ENCODE measurements at places on chromosomes 11 and 22.

DNA sequence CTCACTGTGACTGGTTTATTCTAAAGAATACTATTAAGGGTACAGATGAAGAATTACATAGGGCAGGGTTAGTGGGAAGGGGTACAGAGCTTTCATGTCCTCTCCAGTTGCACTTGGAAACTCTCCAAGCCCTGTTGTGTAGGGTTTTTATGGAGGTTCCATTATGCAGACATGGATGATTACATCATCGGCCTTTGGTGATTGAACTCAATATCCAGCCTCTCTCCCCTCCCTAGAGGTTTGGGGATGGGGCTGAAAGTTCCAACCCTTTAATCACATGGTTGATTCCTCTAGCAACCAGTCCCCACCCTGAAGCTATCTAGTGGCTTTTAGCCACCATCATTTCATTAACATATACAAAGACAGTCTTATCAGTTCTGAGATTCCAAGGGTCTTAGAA is 472.6 kb downstream of the BUD13 start:
- DNase-seq, result no peak

DNA sequence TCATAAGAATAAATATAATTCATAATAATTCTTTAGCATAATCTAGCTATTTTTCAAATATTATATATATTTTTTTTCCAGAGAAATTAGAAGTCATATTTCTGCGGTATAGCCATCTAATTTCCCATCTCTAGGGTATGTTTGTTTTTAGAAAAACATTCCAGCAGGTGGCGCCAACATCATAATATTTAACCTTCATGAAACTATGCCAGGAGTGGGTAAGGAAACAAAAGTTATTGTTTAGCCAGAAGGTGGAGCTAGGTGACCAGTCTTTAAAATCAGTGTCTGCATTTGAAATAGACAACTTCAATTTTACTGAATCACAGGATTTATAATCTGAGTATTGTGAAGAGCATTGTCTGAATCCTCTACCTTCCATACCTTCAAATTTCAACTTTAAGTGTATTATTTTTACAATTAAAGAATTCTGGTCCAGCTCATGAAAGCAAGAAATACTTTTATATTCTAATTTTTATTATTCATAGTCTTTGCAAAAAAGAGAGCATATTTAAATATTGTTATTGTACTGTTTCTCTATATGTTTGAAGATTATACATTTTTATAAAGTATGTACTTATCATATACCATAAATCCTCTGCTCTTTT is 15.7 kb upstream of the CCDC179 start:
- peak; percentile 90 for DNase-seq

DNA sequence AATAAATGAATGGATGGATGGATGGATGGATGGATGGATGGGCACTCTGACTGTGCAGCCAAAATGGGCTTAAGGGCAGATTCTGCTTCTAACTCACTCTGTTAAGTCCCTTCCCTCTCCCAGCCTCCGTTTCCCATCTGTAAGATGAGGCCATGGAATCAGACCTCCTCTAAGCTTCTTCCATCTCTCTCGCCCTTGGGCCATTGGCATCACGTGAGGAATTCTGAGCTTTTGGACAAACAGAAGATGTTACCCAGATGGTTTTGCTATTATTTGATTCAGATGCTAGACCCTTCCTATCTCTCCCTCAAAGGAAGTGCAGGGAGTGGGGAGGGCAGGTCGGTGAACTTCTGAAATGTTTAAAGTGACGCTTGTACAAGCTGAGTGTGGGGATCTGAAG is 4.0 kb upstream of the CYTH4 start:
- no peak for DNase-seq

DNA sequence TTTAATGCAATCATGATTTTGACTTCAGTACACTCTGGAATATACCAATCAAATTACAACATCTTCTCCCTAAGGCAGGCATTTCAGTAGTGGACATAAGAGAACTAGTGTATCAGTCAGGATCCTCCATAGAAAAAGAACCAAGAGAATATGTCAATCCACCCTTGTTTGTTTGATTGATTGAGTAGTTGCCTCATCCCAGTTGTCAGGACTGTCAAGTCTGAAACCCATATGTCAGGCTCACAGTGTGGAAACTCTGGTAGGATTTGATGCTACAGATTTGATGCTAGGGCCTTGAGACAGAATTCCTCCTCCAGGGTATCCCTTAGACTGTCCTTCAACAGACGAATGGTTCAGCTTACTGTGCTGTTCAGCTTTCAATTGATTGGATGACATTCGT is 375.0 kb downstream of the ETS1 start:
- no peak for DNase-seq

DNA sequence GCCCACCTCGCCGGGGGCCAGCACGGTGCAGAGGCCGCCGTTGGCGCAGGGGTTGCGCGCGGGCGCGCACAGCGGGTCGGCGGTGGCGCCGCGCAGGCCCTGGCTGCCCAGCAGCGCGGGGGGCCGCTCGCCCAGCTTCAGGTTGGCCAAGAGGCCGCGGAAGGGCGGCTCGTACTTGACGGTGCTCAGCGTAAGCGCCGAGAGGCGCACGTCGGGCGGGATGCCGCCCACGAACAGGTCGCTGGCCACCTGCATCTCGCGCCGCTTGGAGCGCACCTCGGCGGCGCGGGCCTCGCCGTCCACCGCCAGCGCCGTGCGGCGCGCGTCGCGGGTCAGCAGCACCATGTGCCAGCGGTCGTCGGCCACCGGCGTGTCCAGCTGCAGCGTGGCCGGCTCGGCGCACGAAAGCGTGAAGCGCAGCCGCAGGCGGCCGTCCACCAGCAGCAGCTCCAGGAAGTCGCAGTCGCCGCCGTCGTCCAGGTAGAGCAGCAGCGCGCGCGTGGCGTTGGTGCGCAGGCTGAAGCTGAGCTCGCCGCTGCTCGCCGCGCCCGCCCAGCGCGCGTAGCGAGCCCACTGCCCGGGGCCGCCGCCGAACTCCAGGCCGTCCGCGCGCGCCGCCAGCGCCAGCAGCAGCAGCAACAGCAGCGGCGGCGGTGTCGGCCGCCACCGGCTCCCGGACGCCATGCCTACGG is 9.8 kb downstream of the NRXN2 start:
- DNase-seq, result no peak

GRCh38 chr11:10607462-10608132 is 39.1 kb upstream of the LYVE1 start:
- DNase-seq, result no peak

GRCh38 chr11:1389932-1390568 is at the start of gene BRSK2:
BRSK2 (plus strand) TSS chr11:1389934; CDS start chr11:1390285, 351 bp downstream.
- DNase-seq, result no peak

- no peak for DNase-seq
Observed at GRCh38 chr11:113992459-113993110, 17.7 kb downstream of the HTR3A start.

GRCh38 chr11:85170184-85170583 is 457.0 kb downstream of the DLG2 start:
- DNase-seq, result peak; percentile 80

DNA sequence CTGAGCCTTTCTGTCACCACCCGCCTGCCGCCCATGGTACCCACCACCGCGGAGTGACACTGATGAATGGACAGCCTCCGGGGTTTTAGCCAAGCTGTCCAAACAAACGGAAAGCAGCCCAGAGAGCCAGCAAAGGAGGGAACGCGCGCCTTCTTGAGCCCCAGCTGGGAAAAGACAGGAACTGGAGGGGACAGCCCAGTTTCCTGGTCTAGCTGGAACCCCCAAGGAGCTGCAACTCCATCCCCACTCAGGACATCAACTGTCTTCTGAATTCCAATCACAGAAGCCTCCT is 33.7 kb downstream of the SHISAL1 start:
- no peak for DNase-seq

DNA sequence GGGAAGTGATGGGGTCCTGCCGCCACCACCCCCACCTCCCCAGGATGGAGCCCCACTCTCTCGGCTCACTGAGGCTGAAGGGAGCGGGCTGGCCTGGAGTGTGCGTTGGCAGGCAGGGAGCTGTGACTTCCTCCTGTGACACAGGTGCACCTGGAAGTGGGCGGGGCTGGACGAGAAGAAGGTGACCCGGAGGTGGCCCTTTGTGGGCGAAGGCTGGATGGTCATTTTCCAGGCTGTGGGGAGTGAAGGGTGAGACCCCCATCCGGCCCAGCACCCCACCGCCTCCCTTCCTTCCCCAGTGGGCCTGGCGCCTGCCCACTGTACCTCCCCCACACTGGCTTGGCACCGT is 15.3 kb downstream of the IL17REL start:
- no peak for DNase-seq

DNA sequence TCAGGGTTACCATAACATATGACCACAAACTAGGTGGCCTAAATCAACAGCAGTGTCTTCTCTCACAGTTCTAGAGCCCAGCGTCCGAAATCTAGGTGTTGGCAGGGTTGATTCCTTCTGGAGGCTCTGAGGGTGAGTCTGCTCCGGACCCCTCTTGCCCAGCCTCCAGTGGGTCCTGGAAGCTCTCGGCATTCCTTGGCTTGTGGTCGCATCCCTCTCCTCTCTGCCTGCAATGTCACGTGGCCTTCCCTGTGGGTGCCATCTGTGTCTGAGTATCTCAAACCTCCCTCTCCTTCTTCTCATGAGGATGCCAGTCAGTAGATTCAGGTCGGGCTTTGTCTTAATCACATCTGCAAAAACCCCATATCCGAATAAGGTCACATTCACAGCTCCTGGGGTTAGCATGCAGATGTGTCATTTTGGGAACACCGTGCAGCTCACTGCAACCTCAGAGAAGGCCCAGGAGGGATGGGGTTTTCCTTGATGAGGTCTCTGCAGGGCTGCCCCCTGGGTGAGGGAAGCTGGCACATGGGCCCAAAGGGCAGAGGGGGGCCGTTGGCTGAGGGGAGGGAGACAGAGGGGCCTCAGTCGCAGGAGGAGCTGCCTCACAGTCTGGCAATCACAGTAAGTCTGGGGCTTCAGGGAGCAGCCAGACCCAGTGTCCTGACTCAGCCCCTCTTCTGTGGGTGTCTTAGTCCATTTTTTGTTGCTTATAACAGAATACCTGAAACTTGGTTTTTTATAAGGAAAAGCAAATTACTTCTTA is 41.2 kb downstream of the PARVG start:
- no peak for DNase-seq

GRCh38 chr11:2750101-2750681 is 50.4 kb upstream of the KCNQ1OT1 start:
- no peak for DNase-seq

GRCh38 chr11:110123003-110123402 is 29.8 kb downstream of the ZC3H12C start:
- peak; percentile 37 for DNase-seq

GRCh38 chr22:31241936-31242335 is 29.8 kb downstream of the LIMK2 start:
- peak; percentile 81 for DNase-seq

DNA sequence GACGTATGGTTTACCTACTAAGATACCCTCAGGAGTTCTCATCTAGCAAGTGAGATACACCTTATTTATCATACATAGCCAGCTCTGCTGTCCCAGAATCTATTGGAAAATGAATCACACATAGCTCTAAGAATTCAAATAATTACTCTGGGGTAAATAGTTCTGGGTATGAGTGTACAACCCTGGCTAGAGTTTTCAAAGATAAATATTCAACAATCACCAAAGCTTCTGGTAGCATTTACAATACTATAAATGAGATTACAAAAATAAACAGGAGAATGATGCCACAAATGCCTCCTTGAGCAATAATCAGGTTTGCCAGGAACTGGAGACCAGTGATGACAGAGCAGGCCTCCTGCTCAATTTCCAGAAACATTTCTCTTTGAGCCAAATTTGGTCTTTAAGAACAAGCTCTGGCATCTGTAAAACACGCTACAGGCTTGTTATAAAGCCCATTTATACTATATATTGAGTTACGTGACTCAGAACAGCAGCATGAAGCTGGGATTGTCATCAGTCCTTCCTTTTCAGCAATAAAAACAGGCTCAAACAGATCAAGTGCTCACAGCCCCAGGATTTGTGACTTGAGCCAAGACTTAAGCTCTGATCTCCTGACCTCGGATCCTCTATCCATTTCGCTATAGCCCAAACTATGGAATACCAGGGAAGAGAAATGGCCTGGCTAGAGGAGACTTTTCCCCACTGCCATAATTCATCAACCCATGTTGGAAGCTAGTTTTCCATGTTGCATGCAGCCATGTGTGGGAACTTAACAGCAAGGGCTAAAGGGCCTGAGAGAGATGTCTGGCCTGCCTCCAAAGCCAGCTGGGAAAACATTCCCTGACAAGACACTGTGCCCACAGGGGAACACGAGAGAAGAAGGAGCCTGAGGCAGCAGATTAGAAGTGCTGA is 19.7 kb downstream of the RAB30 start:
- DNase-seq, result peak; percentile 92

DNA sequence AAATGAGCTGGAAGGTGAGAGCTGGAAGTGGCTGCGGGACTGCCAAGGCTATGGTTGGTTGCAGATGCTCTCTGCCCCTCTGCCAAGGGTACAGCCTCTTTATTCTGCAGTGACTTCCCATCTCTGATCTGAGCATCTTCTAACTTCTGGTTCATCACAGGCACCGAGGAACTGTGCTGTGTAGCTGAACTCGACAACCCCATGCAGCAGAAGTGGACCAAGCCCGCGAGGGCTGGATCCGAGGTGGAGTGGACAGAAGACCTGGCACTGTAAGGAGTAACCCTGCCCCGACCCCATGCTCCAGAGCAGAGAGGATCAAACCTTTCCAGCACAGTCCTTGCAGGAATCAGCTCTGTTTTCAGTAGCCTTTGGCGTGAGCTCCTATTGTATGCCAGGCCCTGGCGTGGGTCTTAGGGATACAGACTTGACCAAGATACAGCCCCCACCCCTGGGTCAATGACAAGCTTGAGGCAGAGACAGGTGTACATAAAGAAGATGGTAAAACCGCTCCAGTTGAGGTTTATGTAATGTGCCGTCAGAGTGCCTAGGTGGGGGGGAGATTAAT is 4.3 kb downstream of the C2CD2L start:
- DNase-seq, result no peak

GRCh38 chr22:43860126-43860525 is 2.2 kb downstream of the SULT4A1 start:
- no peak for DNase-seq

DNA sequence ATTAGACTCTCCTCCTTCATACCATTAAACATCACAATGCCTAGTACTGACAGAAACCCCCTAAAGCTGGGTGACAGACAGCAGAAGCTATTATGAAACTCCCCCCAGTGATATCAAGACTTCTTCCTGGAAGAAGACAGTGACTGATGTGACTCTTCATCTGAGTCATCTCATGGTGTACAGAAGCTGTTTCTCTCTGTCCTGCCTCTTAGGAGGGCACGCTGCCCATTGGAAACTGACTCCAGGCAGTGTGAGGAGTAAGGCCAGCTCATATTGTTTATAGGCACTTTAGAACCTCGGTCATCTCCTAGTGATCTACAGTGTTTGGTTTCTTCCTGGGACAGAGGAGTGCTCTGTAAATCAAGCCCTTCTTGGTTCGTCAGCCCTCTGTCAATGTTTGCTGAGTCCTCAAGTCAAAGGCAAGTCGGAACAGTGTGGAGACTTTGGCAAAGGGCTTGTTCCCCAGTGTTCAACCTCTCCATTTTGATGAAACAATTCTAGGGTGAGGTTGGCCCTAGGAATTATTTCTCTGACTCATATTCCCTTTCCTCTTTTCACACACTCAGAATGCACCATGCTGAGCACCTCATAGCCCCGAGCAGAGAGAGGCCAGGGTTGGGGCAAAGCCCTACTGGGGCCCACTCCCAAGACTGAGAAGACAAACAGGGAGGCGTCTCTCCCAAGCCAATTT is 172.5 kb upstream of the TMEM45B start:
- peak; percentile 81 for DNase-seq

GRCh38 chr22:44640618-44641155 is 61.3 kb upstream of the PRR5 start:
- no peak for DNase-seq

GRCh38 chr11:77166021-77166420 is 38.0 kb downstream of the MYO7A start:
- DNase-seq, result no peak

GRCh38 chr11:64759131-64759721 is 548 bp downstream of the PYGM start:
- no peak for DNase-seq

Data from ELR (cell line).